ENCODE measurements at places on chromosomes 6 and 20. TPM values are rescaled to one million over a fixed set of nuclear protein-coding genes. Genes with fewer than 3 reads are reported as not detected.

The DEFB132 gene
- total RNA-seq = not detected

The SLC25A27 gene
- total RNA-seq = 0.28 TPM

The COL20A1 gene
- not detected for total RNA-seq

The SDHAF4 gene
- 2.5 TPM for total RNA-seq

The ANKRD60 gene
- not detected for total RNA-seq

The SPDEF gene
- total RNA-seq = not detected

GRCh38 chr20:17505636-17506517 is 25.3 kb downstream of the BFSP1 start:
- H3K36me3 ChIP-seq = no peaks in the 10 kb centered on the region
- no peak overlapping the region for H3K27ac ChIP-seq
- no peak overlapping the region for H3K4me3 ChIP-seq
- peaks cover 9% of the 10 kb centered on the region for H3K27me3 ChIP-seq
- peaks cover 4% of the 10 kb centered on the region for H3K4me1 ChIP-seq

- no peak overlapping the region for H3K4me3 ChIP-seq
- no peaks in the 10 kb centered on the region for H3K27me3 ChIP-seq
- no peak overlapping the region for H3K27ac ChIP-seq
- no peaks in the 10 kb centered on the region for H3K4me1 ChIP-seq
- H3K36me3 ChIP-seq = no peaks in the 10 kb centered on the region
Observed at GRCh38 chr6:21402368-21402767, 191.2 kb upstream of the SOX4 start.

- peaks cover 13% of the 10 kb centered on the region for H3K4me1 ChIP-seq
- DNase-seq = peak; percentile 99
- peak overlapping the region; percentile 35 for H3K27ac ChIP-seq
- H3K27me3 ChIP-seq = no peaks in the 10 kb centered on the region
- no peak overlapping the region for H3K4me3 ChIP-seq
- H3K36me3 ChIP-seq = no peaks in the 10 kb centered on the region
Observed at GRCh38 chr6:45697605-45698004, 318.1 kb downstream of the CLIC5 start.

GRCh38 chr6:81623106-81623759 is 129.2 kb downstream of the TENT5A start:
- DNase-seq = peak; percentile 53
- H3K4me1 ChIP-seq = no peaks in the 10 kb centered on the region
- no peaks in the 10 kb centered on the region for H3K27me3 ChIP-seq
- no peak overlapping the region for H3K4me3 ChIP-seq

DNA sequence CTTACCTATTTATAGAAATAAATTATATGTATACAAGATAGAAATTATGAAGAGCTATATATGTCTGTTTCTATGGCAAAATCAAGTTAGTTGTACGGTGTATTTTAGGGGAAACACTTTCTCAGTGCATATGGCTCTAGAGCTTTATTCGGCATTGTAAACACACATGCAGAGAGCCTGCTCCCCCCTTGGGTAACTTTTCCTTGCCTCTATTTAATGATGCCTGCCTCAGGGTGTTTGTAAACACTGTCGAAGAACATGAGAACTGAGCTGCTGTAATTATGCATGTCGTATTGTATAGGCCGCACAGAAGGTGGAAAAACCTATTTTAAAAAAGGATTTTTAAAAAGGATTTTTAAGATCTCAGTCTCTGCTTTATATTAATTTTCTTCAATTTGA is 133.4 kb downstream of the FNDC1 start:
- H3K27ac ChIP-seq = no peak overlapping the region
- H3K4me3 ChIP-seq = no peak overlapping the region
- DNase-seq = no peak
- no peaks in the 10 kb centered on the region for H3K36me3 ChIP-seq
- no peaks in the 10 kb centered on the region for H3K27me3 ChIP-seq

All from IMR-90 (cell line).